ENCODE measurements at places on chromosomes 1 and 21. TPM values are rescaled to one million over a fixed set of nuclear protein-coding genes. Genes with fewer than 3 reads are reported as not detected.

AMPD1 gene
- total RNA-seq = not detected

DNA sequence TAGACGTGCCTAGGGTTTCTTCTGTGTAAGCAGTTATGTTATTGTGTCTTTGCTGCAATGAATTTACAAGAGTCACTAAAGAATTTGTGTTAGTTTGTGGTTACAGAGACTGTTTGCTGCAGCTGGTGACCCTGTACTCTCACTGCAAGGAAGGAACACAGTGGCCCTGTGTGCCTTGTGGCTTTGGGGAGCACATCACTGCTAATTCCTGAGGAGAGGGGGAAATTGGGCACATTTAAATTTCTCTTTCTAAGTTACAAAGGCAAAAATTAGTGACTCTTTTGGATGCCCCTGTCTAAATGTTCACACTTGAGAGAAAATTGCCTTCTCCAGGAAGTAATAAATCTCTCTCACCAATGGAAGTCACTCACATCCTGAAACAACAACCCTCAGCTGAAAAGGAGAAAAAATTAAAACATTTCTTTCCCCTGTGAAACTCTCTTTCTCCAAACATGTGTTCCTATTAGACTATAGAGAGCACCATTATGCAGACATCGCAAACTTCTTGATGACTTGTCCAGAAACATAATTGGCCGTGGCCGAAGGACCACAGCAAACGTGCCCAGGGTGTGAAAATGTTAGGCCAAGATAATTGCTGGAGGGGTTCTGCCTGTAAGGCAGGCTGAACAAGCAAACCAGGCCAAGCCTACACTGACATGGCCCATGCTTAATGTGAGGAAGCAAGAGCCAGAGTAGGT is 32.3 kb upstream of the SPAG17 start:
- H3K36me3 ChIP-seq = no peaks in the 10 kb centered on the region
- no peak overlapping the region for H3K4me3 ChIP-seq
- no peak overlapping the region for H3K27ac ChIP-seq
- no peak for DNase-seq

DMBX1 gene
- 0.26 TPM for total RNA-seq

MPL gene
- total RNA-seq = not detected

ZNF683 gene
- total RNA-seq = not detected

- no peak overlapping the region for H3K27ac ChIP-seq
- no peak overlapping the region for H3K4me3 ChIP-seq
- DNase-seq = no peak
- peaks cover 9% of the 10 kb centered on the region for H3K27me3 ChIP-seq
Measured at GRCh38 chr1:181778640-181779260, 282.8 kb downstream of the ZNF648 start.

Data from natural killer cell treated with Interleukin-12 subunit alpha and Interleukin-12 subunit beta and Interleukin-15 and Interleukin-18, amount 100 ng/mL, for 72 hours (primary cell).